ENCODE measurements at places on chromosomes 12 and 14.
A peak's percentile ranks its signal among the peaks of the same experiment; 100 is the strongest.

DNA sequence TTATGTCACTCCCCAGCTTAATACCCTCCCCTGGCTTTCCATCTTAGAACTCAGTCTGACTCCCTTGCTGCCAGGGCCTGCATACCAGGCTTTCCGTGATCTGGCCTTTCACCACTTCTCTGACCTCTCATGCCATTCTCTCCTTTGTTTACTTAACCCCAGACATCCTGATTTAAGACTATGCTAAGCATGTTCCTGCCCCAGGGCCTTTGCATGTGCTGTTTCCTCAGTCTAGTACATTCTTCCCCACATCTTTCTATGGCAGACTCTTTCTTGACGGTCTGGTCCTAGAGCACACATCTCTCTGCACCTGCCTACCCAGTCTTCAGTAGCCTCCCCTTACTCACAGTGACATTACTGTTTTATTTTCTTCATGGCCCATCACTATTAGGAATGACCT is 42.2 kb downstream of the PLXNC1 start:
- no peaks in the 10 kb centered on the region for H3K36me3 ChIP-seq
- peaks cover 6% of the 10 kb centered on the region for H3K27me3 ChIP-seq
- H3K4me1 ChIP-seq: peaks cover 23% of the 10 kb centered on the region
- DNase-seq: no peak
- no peak overlapping the region for H3K27ac ChIP-seq

DNA sequence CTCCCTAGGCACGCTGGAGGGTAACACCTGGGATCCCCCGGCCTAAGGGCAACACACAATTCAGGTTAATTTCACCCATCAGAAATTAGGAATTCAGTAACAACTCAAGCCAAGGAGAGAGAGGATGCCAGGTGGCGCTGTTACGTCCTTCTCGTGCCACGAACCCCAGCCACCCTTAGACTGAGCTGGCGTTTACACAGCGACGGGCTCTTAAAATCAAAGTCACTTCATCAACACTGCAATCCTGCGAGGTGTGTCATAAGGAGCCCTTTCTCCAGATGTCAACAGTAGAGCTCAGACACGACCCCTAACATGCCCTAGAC is 110.6 kb upstream of the TMEM132D start:
- H3K4me3 ChIP-seq: no peak overlapping the region
- no peaks in the 10 kb centered on the region for H3K36me3 ChIP-seq
- H3K27ac ChIP-seq: no peak overlapping the region

- DNase-seq: peak; percentile 77
- H3K4me1 ChIP-seq: no peaks in the 10 kb centered on the region
- H3K36me3 ChIP-seq: no peaks in the 10 kb centered on the region
- no peaks in the 10 kb centered on the region for H3K27me3 ChIP-seq
Observed at GRCh38 chr12:98002887-98003493, 512.4 kb upstream of the TMPO start.

GRCh38 chr12:108591267-108591980 is 6.5 kb downstream of the TMEM119 start:
- no peaks in the 10 kb centered on the region for H3K27me3 ChIP-seq
- peak; percentile 15 for DNase-seq
- no peak overlapping the region for H3K4me3 ChIP-seq
- H3K4me1 ChIP-seq: peaks cover 29% of the 10 kb centered on the region
- H3K36me3 ChIP-seq: no peaks in the 10 kb centered on the region

DNA sequence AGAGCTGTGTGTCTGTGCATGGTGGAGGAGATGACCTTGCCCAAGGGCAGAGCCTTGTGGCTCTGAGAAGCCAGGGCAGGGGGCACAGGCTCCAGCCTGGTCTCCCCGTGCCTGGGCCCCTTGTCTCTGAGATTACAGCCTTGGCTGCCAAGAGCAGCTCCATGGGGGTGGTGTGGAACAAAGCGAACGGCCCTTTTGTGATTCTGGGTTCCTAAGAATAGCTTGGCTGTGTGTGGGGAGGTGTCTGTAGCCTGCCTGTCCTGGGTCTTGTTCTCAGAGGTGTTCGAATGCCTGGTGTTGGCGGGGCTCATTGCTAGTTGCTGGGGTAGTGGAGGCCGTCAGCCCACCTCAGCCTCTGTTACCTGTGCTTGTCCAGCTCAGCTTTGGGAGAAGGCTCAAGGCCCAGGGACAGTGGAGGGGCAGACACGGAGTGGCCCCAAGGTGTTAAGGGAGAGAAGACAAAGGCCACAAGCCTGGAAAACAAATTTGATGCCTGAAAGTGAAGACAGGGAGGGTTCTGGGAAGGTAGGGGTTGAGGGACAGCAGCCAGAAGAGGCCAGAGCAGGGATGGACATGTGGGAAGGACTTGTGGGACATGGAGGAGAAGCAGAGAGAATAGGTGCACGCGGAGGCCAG is 7.4 kb upstream of the MYH7 start:
- no peaks in the 10 kb centered on the region for H3K36me3 ChIP-seq
- H3K4me1 ChIP-seq: peaks cover 43% of the 10 kb centered on the region
- H3K27me3 ChIP-seq: peaks cover 9% of the 10 kb centered on the region
- H3K4me3 ChIP-seq: no peak overlapping the region
- no peak overlapping the region for H3K27ac ChIP-seq

- H3K36me3 ChIP-seq: no peaks in the 10 kb centered on the region
- peak; percentile 83 for DNase-seq
- peaks cover 17% of the 10 kb centered on the region for H3K4me1 ChIP-seq
Observed at GRCh38 chr12:13211859-13212664, 15.5 kb downstream of the EMP1 start.

GRCh38 chr14:22822016-22822570 is 6.9 kb upstream of the SLC7A7 start:
- H3K4me3 ChIP-seq: peak overlapping the region; percentile 57
- peaks cover 6% of the 10 kb centered on the region for H3K4me1 ChIP-seq
- H3K27ac ChIP-seq: no peak overlapping the region
- peak; percentile 47 for DNase-seq
- H3K27me3 ChIP-seq: peaks cover 52% of the 10 kb centered on the region
- no peaks in the 10 kb centered on the region for H3K36me3 ChIP-seq

GRCh38 chr14:102768223-102769048 is 8.8 kb upstream of the TRAF3 start:
- peaks cover 7% of the 10 kb centered on the region for H3K4me1 ChIP-seq
- no peaks in the 10 kb centered on the region for H3K36me3 ChIP-seq
- no peak overlapping the region for H3K27ac ChIP-seq
- H3K4me3 ChIP-seq: no peak overlapping the region
- DNase-seq: no peak

DNA sequence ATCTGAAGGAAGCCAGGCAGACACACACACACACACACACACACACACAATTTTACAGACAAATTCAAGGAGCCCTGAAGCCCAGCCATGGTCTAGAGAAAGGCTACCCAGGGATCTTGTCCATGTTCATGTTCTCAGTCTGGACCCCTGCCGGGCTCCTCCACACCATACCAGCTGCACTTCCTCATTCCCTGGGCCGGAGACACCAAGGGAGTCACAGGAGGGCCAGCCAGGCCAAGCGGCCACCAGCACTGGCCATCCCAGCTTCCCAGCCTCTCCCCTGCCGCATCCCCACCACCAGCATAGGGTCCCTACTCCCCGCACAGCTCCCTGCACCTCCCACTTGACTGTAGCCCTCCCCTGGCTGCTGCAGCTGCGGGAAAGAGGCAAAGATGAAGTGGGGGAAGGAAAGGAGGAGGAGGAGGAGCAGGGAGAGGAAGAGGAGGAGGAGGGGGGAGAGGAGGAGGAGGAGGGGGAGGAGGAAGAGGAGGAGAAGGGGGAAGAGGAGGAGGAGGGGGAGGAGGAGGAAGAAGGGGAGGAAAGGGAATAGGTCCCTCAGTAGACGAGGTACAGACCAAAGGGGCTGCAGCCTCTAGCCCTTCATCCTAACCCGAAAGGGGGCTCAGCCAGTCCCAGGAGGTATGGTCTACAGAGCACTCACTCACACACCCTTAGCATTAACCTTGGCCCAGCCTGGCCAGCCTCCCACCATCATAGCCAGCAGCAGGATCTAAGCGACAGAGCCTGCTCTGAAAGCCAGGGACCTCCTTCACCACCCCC is 293.2 kb downstream of the DPF3 start:
- no peak overlapping the region for H3K27ac ChIP-seq
- peaks cover 5% of the 10 kb centered on the region for H3K4me1 ChIP-seq
- peak; percentile 6 for DNase-seq
- H3K36me3 ChIP-seq: no peaks in the 10 kb centered on the region
- H3K4me3 ChIP-seq: no peak overlapping the region
- H3K27me3 ChIP-seq: no peaks in the 10 kb centered on the region

DNA sequence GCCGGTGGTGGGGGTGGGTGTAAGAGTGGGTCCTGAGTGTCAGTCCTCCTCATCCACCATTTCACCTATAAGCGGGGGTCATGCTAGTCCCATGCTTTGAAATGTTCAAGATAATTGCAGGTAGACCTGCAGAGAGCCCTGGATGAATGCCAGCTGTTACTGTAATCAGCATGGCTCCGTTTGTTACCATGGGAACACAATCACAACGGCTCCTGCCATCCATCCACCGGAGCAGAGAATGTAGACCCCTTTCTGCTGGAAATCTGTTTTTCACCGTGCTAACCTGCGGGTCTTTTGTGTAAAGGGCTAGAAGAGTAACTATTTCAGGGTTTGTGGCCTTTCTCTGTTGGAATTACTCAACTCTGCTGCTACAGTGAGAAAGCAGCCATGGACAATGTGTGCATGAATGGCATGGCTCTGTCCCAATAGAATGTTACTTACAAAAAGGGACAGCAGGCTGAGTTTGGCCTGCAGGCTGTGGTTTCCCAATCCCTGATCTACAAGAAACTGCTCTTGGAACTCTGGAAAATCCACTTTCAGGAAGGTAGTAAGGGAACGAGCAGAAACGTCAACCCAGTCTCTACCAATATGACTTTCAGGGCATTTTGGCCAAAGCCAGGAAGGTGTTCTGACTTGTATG is 36.1 kb downstream of the KCTD10 start:
- no peaks in the 10 kb centered on the region for H3K36me3 ChIP-seq
- no peaks in the 10 kb centered on the region for H3K4me1 ChIP-seq
- DNase-seq: peak; percentile 18
- H3K27me3 ChIP-seq: no peaks in the 10 kb centered on the region
- H3K27ac ChIP-seq: no peak overlapping the region

DNA sequence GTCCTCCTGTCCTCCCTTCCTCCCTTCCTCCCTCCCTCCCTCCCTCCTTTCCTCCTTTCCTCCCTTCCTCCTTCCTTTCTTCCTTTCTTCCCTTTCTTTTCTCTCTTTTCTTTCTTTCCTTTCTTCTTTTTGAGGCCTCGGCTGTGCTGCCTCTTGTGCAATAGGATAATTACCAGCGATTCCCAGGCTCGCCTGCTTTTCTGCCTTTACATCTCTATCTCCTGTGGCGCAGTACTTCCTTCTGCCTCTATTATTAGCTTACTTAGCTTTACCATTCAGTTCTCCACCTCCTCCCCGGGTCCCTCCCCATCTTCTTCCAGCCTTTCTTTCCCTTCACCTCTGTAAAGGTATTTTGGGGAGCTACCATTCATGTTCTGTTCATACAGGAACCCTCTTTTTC is 19.9 kb downstream of the ETV6 start:
- DNase-seq: no peak
- no peaks in the 10 kb centered on the region for H3K27me3 ChIP-seq
- H3K36me3 ChIP-seq: no peaks in the 10 kb centered on the region
- H3K4me1 ChIP-seq: peaks cover 20% of the 10 kb centered on the region
- no peak overlapping the region for H3K27ac ChIP-seq

GRCh38 chr14:77186911-77187648 is 5.5 kb downstream of the TMEM63C start:
- H3K27me3 ChIP-seq: peaks cover 11% of the 10 kb centered on the region
- peaks cover 11% of the 10 kb centered on the region for H3K4me1 ChIP-seq
- DNase-seq: peak; percentile 64
- no peak overlapping the region for H3K4me3 ChIP-seq
- no peaks in the 10 kb centered on the region for H3K36me3 ChIP-seq
- no peak overlapping the region for H3K27ac ChIP-seq

DNA sequence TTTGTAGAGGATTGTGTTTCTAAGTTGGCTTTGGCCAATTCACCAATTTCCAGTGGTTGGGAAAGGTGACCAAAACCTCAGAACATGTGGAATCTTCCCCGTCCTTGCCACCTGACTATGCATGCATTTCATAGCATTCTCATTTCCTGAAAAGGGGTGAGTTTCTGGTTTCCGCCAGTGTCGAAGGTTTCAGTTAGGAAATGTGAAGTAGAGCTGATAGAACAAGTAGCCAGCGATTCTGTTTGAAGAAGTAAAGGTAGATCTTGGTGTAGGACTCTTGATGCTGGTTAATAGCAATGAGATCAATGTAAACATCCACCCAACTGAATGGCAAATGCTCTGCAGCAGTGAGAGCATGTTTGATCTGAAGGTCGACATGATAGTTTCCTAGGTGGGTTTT is 15.9 kb downstream of the SMOC1 start:
- H3K4me1 ChIP-seq: peaks cover 17% of the 10 kb centered on the region
- H3K27me3 ChIP-seq: no peaks in the 10 kb centered on the region
- DNase-seq: no peak
- no peak overlapping the region for H3K4me3 ChIP-seq
- H3K27ac ChIP-seq: no peak overlapping the region

DNA sequence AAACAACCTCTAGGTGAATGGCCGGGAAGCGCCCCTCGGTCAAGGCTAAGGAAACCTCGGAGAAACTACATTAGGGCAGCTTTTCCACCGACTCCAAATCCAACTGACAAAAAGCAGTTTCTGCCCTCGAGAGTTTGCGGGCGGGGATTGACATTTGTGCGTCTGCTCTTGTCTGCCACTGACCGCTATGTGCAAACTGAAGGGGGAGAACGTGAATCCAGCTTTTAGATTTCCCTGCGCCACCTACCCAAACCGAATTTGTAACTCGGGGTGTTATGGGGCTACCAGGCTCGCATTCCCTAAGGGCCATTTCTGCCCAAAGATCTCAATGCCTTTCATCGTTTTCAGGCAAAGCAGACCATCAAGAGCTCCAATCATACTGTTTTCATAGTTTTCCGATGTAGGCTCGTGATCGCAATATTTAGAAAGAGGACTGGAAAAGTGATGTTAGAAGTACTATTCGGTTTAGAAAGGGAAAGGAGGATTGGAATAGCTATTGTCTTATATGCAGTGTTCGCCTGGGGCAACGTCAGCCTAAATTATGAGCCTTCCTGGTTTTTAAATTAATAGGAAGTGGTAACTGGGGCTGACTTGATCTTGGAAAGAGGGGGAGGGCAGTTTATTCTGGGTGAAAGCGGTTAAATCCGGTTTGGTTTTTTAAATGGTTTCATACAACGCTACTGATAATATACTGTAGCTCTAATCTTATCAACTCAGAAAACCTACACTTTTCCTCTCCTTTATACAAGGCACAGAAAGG is 45.4 kb downstream of the BCAT1 start:
- peaks cover 4% of the 10 kb centered on the region for H3K36me3 ChIP-seq
- peak overlapping the region; percentile 62 for H3K4me3 ChIP-seq
- no peak overlapping the region for H3K27ac ChIP-seq
- H3K4me1 ChIP-seq: peaks cover 36% of the 10 kb centered on the region

GRCh38 chr12:69903548-69903947 is 78.5 kb downstream of the MYRFL start:
- no peak overlapping the region for H3K27ac ChIP-seq
- H3K36me3 ChIP-seq: no peaks in the 10 kb centered on the region
- H3K4me1 ChIP-seq: peaks cover 6% of the 10 kb centered on the region
- H3K27me3 ChIP-seq: no peaks in the 10 kb centered on the region
